Neural crest cell (in vitro differentiated cells): ENCODE measurements at places on chromosomes 16 and 17. TPM values are rescaled to one million over a fixed set of nuclear protein-coding genes. Genes with fewer than 3 reads are reported as not detected.

DNA sequence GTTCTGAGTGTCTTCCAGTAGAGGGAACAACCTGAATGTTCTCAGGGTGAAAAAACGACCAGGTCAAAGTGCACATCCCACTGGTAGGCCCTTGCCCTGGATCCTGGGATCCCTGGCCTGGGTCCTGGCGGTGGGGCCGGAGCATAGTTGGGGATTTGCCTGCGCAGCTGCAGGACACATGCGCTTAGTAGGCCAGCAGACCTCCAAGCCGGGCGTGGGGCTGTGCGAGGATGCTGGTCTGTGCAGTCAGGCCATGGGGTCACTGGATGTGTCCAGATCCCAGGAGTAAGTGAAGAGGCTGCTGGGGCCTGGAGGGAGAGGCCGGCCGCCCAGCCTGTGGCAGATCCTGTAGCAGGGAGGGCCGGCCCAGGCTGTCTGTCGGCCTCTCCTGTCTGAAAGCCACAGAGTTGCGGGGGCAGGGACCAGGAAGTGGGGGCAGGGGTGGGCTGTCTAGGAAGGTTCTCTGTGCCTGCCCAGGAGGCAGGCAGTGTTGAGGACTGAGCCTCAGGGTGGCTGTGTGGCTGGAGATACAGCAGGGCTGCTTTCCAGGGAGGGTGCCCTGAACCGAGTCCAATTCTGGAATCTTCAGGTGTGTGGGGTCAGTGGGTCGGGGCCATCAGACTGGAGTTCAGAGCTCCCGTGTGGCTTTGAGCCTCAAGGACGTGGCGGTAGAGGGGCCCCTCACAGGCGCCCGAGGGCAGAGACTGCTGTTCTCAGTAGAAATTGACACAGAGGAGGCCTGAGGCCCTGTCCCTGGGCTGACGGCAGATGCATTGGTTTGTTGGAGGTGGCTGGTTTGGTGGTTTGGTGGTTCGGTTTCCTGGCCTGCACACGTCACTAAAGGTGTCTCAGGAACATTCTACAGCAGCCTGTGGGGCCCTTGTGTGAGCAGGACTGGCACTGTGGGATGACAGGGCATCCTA lies 17.2 kb upstream of the NUDT16L1 start:
- H3K4me1 ChIP-seq, result peaks cover 4% of the 10 kb centered on the region
- H3K4me3 ChIP-seq, result no peak overlapping the region
- no peak for DNase-seq
- no peaks in the 10 kb centered on the region for H3K27me3 ChIP-seq
- no peaks in the 10 kb centered on the region for H3K36me3 ChIP-seq
- peak overlapping the region; percentile 71 for H3K27ac ChIP-seq

DNA sequence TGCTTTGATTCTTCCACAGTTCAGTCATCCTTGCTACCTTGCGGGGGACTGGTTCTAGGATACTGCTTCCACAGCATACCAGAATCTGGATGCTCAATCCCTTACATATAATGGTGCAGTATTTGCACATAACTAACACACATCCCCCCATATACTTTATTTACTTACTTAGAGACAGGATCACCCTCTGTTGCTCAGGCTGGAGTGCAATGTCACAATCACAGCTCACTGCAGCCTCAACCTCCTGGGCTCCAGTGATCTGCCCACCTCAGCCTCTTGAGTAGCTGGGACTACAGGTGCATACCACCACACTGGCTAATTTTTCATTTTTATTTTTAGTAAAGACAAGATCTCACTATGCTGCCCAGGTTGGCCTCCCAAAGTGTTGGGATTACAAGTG lies 112.2 kb downstream of the GOSR1 start:
- no peaks in the 10 kb centered on the region for H3K4me1 ChIP-seq
- no peak for DNase-seq
- no peaks in the 10 kb centered on the region for H3K36me3 ChIP-seq
- no peak overlapping the region for H3K4me3 ChIP-seq
- H3K27ac ChIP-seq, result no peak overlapping the region

Gene C17orf67
- 2.3 and 2.4 TPM in 2 replicates for total RNA-seq

Gene CD300LB
- total RNA-seq, result not detected in 2 replicates

GRCh38 chr17:68969101-68969500 lies 13.9 kb upstream of the ABCA8 start:
- peaks cover 21% of the 10 kb centered on the region for H3K4me1 ChIP-seq
- no peaks in the 10 kb centered on the region for H3K36me3 ChIP-seq
- no peak overlapping the region for H3K27ac ChIP-seq
- no peak for DNase-seq

DNA sequence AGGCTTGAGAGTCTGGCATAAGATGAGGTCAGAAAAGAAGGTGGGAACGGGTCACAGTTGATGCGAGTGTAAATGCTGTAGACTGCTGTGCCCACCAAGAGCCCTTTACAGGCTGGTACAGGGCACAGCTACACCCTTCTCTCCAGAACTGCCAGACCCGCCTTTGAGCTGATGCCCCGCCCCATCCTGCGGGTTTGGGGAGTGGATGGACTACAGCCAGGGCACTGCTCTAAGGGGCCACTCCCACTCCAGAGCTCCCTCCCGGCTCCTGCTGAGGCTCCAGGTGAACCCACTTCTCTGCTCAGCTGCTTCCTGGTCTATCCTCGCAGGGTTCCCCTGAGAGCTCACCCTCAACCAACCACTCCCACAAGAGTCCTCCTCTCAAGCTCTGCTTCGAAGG lies 12.3 kb downstream of the MEIOB start:
- H3K27me3 ChIP-seq, result peaks cover 89% of the 10 kb centered on the region
- peaks cover 6% of the 10 kb centered on the region for H3K4me1 ChIP-seq
- H3K36me3 ChIP-seq, result no peaks in the 10 kb centered on the region
- no peak overlapping the region for H3K27ac ChIP-seq
- no peak for DNase-seq

Gene NFATC3
- total RNA-seq, result 64.9 and 71.7 TPM in 2 replicates

Gene RCVRN
- total RNA-seq, result 0.09 and 0.35 TPM in 2 replicates

- H3K27me3 ChIP-seq, result peaks cover 39% of the 10 kb centered on the region
- H3K36me3 ChIP-seq, result no peaks in the 10 kb centered on the region
- DNase-seq, result no peak
Measured at GRCh38 chr17:50274142-50274896, at the start of gene TMEM92. TMEM92 (plus strand) TSS chr17:50274466; CDS start chr17:50274502, 36 bp downstream.

Gene BRIP1
- total RNA-seq, result 29.1 and 31.4 TPM in 2 replicates

Gene FZD2
- total RNA-seq, result 93.5 and 96.2 TPM in 2 replicates

DNA sequence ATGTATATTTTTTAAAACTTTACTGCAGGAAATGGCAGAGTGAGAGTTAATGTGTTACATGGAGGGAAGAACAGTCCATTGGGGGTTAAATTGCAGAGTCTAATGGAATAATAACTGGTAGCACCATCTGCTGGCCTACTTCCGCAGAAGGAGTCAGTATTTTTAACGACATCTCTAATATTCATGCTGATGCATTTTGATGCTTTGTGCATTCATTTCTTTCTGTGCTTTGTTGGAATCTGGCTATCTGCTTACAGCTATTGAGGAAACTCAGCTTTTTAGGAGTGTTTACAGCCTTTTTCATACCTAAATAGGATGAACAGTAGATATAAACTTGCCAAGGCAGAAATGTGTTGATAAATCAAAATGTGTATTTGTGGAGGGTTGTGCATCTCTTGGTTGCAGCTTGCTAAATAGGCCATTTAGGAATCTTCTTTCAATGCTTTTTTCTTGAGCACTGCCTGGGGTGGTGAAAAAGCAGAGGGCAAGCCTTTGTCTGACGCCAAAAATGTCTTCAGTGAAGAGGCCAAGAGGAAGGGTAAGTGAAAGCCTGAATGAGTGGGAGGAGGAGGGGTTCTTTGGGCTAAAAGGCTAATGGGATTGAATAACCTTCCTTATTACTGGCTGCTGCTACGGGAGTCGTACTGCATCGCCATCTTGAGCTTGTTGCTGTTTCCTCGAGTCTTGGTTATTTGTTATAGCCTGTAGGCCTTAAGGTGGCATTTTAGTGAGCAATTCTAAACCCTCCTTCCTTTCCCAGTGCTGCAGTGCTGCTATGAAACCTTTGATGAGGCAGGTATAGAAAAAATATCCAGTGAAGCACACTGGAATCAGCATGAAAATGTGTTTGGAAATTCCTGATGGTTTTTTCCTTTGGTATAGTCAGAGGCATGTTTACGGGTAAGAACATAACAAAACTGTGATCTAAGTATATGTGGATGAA lies 153.3 kb downstream of the CHD9 start:
- H3K27ac ChIP-seq, result peak overlapping the region; percentile 97
- peak; percentile 53 for DNase-seq
- H3K27me3 ChIP-seq, result no peaks in the 10 kb centered on the region
- peaks cover 13% of the 10 kb centered on the region for H3K36me3 ChIP-seq
- H3K4me1 ChIP-seq, result peaks cover 35% of the 10 kb centered on the region

Gene ZNF385C
- 1.3 and 1.7 TPM in 2 replicates for total RNA-seq

Gene G6PC1
- total RNA-seq, result not detected in 2 replicates

- H3K4me1 ChIP-seq, result peaks cover 5% of the 10 kb centered on the region
- no peak overlapping the region for H3K27ac ChIP-seq
- DNase-seq, result no peak
- H3K36me3 ChIP-seq, result no peaks in the 10 kb centered on the region
- H3K27me3 ChIP-seq, result no peaks in the 10 kb centered on the region
- no peak overlapping the region for H3K4me3 ChIP-seq
Measured at GRCh38 chr17:70078549-70078948, 3.5 kb downstream of the KCNJ16 start.

Gene ARL5C
- not detected in 2 replicates for total RNA-seq

Gene TBC1D28
- total RNA-seq, result 0.26 TPM in 1 of 2 replicates, not detected in the other

DNA sequence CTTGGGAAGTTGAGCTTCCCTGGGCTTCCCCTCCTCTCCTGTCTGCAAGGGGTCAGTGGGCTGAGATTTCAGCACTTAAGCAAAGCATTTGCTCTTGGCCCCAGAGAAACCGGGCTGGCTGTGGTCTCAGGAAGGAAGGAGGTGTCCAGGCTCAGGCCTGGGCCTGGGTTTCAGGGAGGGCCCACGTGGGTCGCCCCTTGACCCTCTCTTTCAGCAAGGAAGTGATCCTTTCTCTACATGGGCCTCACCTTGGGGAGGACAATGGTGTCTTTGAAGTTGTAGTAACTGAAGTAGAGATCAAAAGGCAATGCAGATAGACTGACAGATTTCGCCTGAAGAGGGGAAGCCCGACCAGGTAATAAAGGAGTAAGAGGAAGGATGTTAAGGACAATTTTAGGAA lies 2.7 kb downstream of the NOD2 start:
- peak overlapping the region; percentile 22 for H3K4me3 ChIP-seq
- DNase-seq, result no peak
- H3K27me3 ChIP-seq, result peaks cover 26% of the 10 kb centered on the region
- H3K36me3 ChIP-seq, result no peaks in the 10 kb centered on the region

DNA sequence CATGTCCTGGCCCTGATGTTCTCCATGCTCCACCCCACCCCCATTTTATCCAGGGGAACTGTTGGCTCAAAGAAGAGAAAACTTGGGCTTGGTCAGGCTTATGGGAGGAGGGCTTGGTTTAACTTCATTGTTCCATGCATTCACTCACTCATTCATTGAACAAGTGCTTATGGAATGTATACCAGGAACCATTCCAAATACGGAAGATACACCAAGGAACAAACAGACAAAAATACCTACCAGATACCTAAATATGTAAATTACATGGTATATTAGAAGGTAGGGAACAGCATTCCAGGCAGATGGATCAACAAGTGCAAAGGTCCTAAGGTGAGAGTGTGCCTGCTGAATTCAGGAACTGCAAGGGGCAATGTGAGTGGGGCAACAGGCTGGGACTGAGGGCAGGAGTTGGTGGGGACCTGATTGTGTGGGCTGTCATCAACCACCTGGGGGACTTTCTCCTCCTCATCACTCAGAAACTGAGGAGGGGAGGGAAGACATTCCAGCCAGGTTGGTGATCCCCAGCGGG lies 39.9 kb downstream of the RAI1 start:
- H3K27me3 ChIP-seq, result peaks cover 3% of the 10 kb centered on the region
- DNase-seq, result no peak
- H3K4me3 ChIP-seq, result peak overlapping the region; percentile 70
- H3K27ac ChIP-seq, result no peak overlapping the region
- peaks cover 73% of the 10 kb centered on the region for H3K4me1 ChIP-seq
- H3K36me3 ChIP-seq, result no peaks in the 10 kb centered on the region

- no peak for DNase-seq
- peaks cover 16% of the 10 kb centered on the region for H3K27me3 ChIP-seq
- H3K4me1 ChIP-seq, result peaks cover 6% of the 10 kb centered on the region
- no peak overlapping the region for H3K27ac ChIP-seq
Measured at GRCh38 chr17:34133350-34133749, 121.7 kb upstream of the CCL2 start.

Gene CPHXL2
- total RNA-seq, result not detected in 2 replicates

GRCh38 chr17:57645950-57646665 lies 99.0 kb downstream of the CCDC182 start:
- H3K27me3 ChIP-seq, result no peaks in the 10 kb centered on the region
- peaks cover 39% of the 10 kb centered on the region for H3K4me1 ChIP-seq
- DNase-seq, result no peak
- H3K4me3 ChIP-seq, result no peak overlapping the region
